ENCODE measurements at places on chromosomes 5 and 9. TPM values are rescaled to one million over a fixed set of nuclear protein-coding genes. Genes with fewer than 3 reads are reported as not detected.

The CCL19 gene
- not detected for total RNA-seq

The CATSPER3 gene
- not detected for total RNA-seq

The TTC16 gene
- not detected for total RNA-seq

GRCh38 chr9:129610473-129611306 is 10.2 kb downstream of the C9orf50 start:
- DNase-seq: peak; percentile 91

- no peak for DNase-seq
Observed at GRCh38 chr5:126220725-126221124, 202.5 kb upstream of the GRAMD2B start.

The PLCXD3 gene
- total RNA-seq: 0.09 TPM

The GRXCR2 gene
- total RNA-seq: not detected

The NRARP gene
- 20.7 TPM for total RNA-seq

The MORN5 gene
- total RNA-seq: 1.7 TPM

DNA sequence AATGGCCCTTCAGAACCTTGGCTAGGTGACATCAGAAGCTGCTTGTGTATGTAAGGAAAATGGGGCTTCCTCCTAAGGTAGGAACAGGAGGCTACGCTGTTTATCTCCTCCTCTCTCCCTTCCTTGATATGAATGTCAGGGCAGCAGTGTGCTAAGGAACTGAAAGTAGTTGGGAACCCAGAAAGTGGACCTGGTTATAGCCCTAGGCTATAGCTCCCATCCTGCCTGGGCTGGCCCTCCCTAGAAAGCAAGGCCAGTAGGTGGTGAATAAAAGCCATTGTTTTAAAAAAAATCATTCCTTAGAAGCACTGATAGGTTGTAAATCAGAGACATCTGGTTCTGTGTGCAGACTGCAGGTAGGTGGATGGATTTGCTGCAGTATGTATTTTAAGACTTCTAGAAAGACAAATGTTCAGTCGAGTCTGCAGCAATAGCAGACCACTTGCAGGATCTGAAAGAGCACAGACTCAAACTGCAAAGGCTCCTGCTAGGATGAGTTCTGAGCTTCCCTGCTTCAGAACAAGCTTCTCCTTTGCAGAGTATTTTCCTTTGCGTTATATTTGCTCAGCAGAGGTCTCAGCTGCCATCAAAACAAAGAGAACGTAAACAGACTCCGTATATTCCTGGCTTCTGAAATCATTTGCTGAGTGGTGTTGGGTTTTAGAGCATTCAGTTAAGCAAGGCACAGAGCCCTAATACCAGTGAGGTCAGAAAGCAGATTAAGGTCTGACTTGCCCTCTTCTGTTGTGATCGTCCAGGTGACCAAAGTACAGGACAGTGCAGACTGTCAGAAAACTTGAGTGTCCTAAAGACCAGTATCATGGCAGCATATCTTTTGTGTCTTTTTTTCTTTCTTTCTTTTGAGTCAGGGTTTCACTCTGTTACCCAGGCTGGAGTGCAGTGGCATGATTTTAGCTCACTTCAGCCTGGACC is 20.1 kb upstream of the CFAP157 start:
- no peak for DNase-seq

DNA sequence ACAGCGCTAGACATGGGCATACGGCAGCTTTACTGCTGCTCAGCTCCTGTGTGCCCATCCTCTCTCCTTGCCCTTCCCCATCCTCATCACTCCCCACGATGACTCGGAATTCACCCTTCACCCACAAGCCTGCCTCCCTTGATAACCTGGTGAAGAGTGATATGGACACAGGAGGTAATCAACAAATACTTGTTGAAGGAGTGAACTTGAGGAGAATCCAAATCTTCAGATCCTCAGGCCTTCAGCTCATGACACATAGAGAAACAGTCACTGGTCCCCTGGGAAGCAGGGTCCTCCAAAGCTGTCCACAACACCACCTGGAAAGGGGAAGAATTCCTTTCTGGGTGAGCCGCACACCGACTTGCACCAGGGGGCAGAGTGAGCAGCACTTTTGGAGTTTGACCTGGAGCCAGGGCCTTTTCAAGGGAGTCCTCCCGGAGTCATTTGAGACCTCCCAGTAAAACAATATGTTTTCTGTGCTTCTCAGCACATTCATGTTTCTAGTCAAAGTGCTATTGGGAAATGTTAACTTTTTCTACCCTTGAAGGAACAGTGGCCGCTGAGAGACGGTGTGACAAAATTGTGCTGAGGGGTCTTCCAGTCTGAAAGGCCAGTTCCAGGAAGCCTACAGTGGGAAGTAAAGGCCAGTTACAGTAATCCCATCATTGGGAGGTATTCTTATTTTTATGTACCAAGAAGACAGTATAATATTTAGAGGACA is 332.3 kb downstream of the CWC27 start:
- peak; percentile 72 for DNase-seq

DNA sequence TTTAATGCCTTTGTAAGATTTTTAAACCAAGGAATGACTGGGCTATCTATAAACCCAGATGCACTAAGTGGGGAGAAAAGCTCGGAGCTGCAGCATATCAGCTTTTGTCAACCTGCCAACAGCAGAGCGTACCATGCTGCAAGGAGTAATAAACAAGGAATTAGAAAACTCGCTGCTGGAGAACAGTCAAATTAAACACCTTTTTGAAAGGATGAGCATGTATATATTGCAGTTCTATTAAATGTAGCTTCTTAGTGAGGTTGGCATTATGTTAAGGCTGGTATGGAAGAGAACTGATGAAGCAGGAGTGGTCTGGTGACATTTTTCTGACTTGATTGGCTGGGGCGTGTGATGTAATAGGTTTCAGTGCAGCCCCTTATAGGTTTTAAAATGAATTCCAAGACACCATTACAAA is 74.7 kb downstream of the PIK3R1 start:
- DNase-seq: no peak

DNA sequence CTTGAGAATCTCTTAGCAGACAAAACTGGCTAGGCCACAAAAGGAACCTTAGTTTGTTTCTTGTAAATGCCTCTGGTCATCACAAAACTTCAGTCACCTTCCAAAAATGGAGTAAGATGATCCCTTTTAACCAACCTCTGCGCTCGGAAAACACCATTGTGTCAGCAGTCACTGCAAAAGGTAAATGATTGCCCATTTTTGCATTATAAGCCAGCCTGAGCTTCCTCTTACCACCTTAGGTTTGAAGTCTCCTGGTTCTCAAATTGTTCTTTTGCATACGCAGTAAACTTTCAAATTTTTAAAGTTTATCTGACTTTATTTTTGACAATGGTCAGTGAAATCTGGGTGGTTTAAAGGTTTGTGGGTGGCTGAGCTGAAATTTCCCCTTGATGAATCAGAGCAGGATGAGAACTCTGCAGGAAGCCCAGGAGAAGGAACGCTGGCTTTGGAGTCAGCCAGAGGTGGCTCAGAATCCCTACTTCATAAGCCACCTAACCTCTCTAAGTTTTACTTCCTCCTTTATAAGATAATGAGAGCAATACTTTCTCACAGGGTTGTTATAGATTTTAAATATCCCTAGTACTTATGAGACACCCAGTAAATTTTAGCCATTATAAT is 131.4 kb downstream of the MED10 start:
- DNase-seq: no peak

DNA sequence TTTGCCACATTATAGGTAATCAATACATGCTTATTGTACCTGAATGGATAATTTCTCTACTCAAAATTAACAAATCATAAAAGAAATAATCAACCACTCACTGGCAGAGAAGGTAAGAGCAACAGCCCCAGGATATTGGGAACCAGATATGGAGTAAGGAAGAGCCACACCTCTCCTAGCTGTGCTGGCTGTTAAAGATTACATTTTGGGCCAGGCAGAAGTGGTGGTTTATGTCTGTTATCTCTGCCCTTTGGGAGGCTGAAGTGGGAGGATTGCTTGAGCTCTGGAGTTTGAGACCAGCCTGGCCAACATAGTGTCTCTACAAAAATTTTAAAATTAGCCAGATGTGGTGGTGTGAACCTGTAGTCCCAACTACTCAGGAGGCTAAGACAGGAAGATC is 56.4 kb downstream of the BHMT start:
- DNase-seq: no peak

The IFNA21 gene
- not detected for total RNA-seq

DNA sequence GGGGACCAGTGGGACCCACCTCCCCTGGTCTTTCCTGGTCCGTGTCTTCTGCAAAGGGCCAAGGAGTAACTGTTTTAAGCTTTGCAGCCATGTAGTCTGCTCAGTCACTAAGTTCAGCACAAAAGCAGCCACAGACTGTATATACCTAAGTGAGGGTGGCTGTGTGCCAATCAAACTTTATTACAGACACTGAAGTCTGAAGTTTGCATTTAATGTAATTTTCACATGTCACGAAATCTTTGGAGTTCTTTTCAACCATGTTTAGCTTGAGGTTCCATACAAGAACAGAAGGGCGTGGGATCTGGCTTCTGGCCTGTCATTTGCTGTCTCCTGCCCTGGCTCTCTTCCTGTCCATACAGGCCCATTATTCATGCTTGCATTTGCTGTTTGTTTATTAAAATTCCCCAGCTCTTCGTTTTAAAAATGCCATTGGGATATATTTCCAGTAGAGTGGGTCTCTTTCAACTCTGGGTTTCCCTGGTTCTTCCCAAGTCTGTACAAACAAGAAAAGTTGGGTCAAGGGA is 64.2 kb upstream of the ECM2 start:
- no peak for DNase-seq

DNA sequence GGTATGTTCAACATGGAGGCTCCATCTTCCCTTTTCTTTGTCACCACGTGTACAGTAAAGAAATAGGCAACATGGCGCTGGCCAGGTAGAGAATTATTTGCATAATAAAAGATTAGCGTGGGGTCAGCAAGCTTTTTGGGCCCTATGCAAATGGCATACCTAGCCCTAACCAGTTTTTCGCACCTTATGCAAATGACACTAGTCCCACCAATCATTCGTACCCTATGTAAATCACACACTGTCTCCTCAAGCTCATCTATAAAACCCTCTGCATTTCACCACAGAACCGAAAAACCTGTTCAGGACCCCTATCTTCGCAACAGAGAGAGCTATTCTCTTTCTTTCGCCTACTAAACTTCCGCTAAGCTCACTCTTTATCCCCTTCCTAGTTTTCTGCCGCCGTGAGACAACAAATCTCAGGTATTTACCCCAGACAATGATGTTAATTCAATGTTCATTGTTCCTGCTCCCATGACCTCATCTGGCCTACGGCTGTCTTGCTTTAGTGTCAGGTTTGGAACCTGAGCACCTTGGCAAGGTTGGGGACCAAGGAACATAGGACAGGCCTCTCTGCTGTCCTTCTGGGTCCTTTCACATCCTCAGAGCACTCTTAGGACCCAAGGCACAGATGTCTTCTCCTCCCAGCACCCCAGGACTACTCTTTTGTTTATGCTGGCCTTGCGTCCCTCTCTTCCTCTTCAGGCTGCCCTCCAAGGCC is 180.7 kb upstream of the RAI14 start:
- DNase-seq: no peak

DNA sequence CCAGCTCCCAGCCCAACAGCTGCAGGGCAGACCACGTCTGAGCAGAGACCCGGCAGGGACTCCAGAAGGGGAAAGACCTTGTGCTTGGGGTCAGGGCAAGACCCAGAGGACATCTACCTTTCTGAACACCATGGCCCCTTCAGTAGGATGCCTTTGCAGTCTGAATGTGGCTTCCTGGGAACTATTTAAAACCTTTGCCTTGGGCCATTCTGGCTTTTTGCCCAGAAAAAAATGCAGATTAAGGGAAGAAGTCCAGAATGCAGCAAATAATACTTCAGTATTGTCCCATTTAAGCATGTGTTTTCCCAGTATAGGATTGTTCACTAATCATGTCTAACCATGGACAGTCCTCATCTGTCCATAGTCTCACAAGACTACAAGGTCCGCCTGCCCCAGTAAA is 67.5 kb upstream of the ERCC6L2 start:
- no peak for DNase-seq

The CDC25C gene
- 45.8 TPM for total RNA-seq

All from neural progenitor cell (in vitro differentiated cells).